ENCODE measurements at places on chromosomes 5 and 9. TPM values are rescaled to one million over a fixed set of nuclear protein-coding genes. Genes with fewer than 3 reads are reported as not detected.
A peak's percentile ranks its signal among the peaks of the same experiment; 100 is the strongest.

NR4A3 gene
- 6.4 TPM for total RNA-seq

ERBIN gene
- 51.4 TPM for total RNA-seq

NPR3 gene
- total RNA-seq = 6.0 TPM

ARHGEF37 gene
- 1.7 TPM for total RNA-seq

FAM193B gene
- 43.8 TPM for total RNA-seq

CTSV gene
- 10.2 TPM for total RNA-seq

WDR38 gene
- not detected for total RNA-seq

SHOC1 gene
- not detected for total RNA-seq

LRRC14B gene
- not detected for total RNA-seq

SMIM33 gene
- total RNA-seq = not detected

ANKRD34B gene
- not detected for total RNA-seq

DNA sequence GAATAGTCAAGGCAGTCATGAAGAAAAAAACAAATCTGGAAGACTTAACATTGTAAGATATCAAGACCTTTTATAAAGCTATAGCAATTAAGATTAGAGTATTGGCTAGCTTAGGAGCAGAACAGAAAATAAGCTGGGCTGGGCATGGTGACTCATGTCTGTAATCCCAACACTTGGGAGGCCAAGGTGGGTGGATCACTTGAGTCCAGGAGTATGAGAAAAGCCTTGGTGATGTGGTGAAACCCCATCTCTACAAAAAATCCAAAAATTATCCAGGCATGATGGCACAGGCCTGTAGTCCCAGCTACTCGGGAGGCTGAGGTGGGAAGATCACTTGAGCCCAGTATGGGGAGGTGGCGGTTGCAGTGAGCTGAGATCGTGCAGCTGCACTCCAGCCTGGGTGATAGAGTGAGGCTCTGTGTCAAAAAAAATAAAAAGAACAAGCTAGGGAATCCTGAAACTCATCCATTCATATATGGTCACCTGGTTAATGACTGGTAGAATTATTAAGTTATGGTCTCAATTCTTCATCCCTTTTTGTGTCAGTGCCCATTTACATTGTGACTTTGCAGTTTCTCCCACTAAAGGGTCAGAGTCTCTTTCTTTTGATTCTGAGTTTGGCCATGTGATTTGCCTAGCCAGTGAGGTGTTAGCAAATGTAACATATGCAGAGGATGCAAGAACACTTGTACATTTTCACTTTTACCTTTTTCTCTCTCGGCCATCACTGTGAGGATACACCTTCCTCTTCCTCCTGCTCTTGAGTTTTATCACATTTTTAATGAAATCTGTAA is 144.6 kb upstream of the SGCD start:
- DNase-seq = no peak

DNA sequence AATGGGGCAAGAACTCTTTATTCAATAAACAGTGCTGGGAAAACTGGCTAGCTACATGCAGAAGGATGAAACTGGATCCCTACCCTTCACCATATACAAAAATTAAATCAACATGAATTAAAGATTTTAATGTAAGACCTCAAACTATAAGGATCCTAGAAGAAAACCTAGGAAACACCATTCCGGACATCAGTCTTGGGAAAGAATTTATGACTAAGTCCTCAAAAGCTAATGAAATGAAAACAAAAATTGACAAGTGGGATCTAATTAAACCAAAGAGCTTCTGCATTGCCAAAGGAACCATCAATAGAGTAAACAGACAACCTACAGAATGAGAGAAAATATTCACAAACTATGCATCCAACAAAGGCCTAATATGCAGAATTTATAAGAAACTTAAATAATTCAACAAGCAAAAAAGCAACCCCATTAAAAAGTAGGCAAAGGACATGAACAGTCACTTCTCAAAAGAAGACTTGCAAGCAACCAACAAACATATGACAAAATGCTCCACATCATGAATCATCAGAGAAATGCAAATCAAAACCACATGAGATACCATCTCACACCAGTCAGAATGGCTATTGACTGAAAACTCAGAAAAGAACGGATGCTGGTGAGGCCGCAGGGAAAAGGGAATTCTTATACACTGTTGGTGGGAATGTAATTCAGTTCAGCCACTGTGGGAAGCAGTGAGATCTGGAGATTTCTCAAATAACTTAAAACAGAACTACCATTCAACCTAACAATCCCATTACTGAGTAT is 104.3 kb upstream of the MAP3K1 start:
- no peak for DNase-seq

- no peak for DNase-seq
Measured at GRCh38 chr5:124645396-124645795, 101.0 kb downstream of the ZNF608 start.

- DNase-seq = no peak
Measured at GRCh38 chr9:21558615-21559401, 76.7 kb upstream of the IFNE start.

DNA sequence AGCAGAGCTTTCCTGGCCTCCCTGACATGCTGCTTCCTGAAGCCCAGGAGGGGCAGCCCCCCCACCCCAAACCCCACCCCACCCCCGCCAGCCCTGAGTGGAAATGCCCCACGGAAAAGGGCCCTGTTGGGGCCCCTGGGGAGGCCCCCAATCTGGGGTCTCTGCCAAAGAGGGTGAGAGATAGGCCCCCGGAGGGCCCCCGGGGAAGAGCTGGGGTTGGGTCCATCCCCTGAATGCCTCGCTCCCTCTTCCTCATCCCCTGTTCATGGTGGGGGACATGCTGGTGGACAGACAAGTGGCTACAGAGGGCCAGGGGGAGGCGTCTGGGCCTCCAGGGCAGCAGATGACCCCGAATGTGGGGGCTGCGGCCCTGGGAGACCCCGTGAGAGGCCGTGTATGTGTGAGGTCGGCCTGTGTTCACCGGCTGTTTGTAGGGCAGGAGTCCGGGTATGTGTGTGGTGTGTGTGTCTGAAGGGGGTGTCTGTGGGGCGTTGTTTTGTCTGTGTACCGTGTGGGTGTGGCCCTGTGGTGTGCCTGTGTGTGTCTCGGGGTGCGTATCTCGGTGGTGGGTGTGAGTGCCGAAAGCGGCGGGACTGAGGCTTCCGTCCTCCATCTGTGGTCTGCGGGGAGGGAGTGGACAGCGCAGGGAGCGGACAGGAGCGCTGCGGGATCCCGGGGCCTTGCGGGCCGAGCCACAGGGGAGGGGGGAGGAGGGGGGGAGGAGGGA is 11.3 kb downstream of the C9orf50 start:
- no peak for DNase-seq

DNA sequence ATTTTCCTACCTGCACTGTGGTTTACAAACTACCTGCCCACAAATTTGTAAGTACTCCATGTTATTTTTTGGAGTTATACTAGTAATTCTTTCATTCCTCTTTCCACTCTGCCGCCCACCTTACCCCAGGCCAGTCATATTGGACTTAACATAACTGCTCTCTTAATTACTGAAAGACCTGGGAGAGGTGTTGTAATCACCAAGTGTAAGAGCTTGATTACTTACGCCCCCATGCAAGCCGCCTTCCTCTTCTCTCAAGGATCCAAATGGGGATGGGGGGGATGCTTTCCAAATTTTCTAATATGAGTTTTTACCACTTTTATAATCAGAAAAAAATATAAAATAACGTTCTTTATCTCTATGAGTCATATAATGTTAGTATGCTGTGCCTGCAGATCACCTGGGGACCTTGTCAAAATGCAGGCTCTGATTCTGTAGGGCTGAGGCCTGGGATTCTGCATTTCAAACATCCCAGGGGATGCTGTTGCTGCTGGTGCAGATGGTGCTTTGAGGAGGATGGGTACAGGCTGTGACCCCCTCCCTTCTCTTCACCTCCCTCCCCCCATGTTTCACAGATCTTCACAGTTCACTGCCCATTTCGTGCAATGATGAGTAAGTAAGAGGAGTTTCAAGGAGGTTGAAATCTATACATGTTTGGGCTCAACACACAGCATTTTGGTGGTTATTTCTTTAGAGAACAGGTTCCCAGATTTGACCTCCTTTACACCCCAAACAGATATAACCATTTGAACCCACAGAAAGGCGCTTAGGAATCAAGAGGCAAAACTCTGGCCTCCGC is 87.3 kb downstream of the SEC61B start:
- no peak for DNase-seq

DNA sequence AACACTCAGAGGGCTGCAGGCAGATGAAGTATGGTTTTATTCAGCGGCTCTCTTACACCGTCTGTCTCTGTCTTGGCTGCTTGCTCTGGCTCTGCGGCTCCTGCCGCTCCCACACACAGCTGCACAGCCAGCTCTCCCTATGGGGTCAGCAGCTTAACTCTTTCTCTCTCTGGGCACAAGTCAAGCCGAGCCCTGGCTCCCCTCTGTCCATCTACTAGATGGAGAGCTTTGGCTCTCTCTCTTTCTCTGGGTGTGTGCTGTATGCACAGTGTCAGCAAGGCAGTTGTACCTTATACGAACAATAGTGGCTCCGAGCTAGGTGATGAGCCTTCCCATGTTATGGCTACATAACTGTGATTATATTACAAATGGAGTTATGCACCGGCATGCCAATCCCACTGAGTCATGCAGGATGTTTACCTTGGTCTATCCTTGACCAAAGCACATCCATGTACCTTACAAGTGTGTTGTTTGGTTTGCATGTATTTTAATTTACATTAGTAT is 19.3 kb upstream of the PPP2CA start:
- DNase-seq = no peak

- DNase-seq = peak; percentile 15
Measured at GRCh38 chr5:78527054-78527859, 121.3 kb downstream of the LHFPL2 start.

GRCh38 chr9:69645488-69645887 is 26.7 kb downstream of the APBA1 start:
- DNase-seq = no peak

DNA sequence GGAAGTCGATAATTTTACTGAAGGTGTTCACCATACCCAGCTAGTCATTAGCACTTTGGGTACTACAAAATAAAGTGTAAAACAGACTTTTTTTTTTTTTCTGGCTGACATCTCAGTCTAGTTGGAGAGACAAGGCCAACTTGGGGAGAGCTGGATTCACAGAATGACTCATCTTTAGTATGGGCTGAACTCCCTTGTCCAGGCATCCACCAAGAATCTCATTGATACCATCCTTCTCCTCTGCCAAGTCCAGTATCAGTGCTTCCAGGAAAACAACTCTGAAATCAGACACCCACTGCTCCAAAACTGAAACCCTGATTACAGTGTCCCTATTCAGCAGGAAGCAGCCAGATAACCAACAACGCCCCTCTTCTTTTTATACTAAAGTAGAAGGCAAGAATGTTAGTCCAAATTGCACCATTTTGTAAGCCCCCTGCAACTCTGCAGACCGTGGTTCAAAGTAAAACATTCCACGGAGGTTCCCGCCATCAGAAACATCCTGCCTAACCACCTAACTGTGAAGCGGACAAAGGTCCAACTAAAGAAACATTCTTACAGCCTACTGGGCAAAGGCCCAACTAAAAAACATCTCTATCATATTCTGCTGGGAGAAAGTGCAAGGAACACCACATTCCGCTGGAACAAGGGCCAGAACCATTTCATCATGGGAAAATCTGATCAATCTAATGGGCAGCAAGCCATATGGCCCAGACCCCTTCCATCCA is 728.2 kb downstream of the BRINP1 start:
- DNase-seq = no peak

DNA sequence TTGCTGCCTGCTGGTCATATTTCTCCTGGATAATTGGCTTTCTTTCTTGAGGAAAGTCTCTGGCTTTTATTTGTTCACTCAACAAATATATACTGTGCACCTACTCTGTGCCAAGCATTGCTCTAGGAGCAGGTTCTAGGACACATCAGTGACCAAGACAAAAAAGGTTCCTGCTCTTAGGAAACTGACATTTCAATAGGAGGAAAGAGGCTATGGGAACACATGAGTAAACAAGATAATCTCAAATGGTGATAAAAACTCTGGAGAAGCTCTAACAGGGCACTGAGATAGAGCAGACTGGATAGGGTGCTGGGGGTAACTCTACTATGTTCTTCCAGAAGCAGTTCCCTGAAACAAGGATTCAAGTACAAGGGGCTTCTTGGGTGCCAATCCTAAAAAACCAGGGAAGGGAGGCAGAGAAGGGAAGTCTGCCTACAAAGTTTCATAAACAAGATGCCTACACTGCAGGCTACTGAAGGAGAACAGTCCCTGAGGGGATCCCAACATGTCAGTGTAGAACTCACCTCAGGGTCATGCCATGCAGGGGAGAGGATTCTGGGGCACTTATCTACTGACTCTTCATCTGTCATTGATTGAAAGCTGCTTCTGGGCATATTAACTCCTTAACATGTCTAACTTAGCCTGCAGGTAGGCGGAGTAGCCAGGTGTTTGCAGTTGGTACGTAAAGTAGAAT is 181.3 kb downstream of the GRIA1 start:
- DNase-seq = no peak

GRCh38 chr5:27129926-27130325 is 91.5 kb upstream of the CDH9 start:
- no peak for DNase-seq

DNA sequence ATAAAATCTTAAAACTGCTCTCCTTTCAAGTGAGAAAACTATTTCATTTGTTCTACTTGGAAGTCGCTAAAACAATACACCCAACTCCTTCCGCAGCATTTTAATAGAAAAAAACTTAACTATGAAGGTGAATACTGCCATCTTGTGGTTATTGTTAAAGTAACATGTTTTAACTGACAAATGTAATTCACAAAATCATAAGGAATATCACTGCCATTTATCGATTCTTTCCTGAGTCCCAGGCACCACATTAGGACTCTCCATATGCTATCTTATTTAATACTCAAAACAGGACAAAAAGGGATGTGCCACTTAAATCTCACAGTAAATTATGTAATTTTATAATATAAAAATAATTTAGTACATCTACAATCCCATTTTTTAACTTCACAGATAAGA is 130.5 kb upstream of the ITGA1 start:
- DNase-seq = peak; percentile 77

- no peak for DNase-seq
Measured at GRCh38 chr5:119250946-119251901, 104.6 kb upstream of the TNFAIP8 start.

DNA sequence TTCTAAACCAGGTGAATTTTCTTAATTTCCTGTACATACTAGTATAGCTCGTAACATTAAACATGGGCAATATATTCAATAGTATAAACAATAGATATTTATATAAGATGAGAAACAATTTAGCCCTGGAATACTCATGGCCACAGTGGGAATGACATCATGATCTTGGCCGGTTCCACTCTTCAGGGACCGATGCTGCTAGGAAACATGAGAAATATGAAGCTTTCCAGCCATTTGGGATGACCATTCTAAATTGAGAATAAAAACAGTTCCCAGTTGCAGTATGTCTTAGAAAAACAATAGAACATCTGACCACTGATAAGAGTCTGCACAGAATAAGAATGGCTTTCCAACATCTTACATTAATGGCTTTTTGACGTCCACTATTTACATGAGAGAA is 33.3 kb upstream of the SLCO6A1 start:
- DNase-seq = no peak

DNA sequence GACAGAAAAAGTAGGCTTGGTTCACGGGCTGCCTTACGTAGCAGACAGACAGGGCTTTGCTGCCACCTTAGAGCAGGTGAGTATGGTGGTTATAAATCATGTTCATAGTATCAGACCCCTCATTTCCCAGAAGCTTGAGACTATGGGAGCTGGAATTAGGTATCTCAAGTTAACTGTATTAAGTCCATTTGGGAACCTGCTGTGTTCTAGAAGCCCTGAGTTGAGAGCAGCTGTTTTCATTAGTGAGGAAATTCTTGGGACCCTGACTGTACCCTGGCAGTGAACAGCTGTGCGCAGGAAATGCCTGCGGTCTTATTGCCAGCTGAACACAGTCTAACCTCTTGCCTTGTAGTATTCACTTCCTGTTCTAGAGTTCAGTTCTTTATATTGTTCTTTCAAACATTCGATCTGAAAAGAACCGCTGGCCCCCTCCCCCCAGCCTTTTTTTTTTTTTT is 29.8 kb downstream of the UGCG start:
- peak; percentile 99 for DNase-seq

All from A673 (cell line).